ENCODE measurements at places on chromosomes 2 and 18. TPM values are rescaled to one million over a fixed set of nuclear protein-coding genes. Genes with fewer than 3 reads are reported as not detected.

- DNase-seq, result no peak
Observed at GRCh38 chr2:196334710-196335109, 163.3 kb upstream of the STK17B start.

DNA sequence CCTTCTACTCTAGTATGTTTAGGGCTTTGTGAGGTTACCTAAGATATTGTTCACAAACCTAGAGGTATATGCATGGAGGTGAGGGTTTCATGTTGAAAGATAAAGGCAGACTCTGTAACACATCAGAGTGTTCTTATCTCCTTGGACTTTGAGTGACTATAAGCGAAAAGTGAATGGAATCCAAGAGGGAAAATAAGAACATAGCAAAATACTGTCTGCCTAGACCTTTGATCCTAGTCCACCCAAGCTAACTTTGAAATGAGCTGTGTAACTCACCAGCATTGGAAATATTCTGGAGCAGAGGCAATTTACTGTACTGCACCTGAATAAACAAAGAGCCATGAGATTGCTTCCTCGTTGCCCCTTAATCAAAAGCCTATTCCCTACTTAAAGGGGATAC lies 28.2 kb upstream of the GALNT1 start:
- DNase-seq, result no peak

DNA sequence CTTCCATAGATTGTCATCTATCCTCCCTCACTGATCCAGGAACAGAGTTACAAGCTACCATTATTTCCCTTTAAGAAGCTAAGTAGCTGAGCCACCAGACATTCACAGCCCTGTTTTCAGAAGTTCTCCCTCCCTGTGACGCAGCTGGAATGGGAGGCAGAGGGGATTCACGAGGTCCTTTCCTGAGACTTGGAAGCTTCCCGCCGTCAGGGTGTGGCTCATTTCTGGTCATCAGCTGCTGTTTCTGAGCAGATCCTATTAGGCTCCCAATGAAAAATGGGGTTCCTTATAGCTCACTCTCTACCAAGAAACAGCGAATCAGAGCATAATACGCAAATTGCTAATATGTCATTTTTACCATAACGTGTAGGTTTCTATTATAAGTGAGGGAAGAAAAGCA lies 559.3 kb upstream of the ID2 start:
- no peak for DNase-seq

GRCh38 chr2:54866868-54867267 lies 143.4 kb downstream of the EML6 start:
- no peak for DNase-seq

DNA sequence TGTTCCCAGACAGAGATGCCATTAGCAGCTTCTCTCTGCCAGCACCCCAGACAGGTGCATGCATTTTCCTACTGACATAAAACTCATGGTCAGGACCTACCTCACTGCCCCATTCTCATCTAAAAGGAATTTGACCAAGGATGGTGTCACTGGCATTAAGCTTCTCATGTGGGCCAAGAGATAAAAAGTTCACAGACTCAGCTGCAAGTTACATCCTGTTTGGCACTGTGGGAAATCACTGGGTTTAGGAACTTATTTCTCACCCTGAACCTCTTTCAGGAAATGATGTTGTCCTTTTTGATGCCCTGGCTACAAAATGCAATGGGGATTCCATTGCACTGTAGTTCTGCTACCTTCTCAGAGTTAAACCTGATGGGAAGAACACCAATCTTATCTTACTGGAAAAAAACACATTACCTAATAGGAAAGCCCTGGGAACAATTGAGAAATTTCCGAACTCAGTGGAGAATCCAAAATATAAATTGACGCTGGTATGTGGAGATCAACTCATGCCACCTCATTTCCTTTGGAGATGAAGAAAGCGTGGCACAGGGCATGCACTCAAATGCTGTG lies 252.1 kb upstream of the COPS8 start:
- DNase-seq, result no peak

DNA sequence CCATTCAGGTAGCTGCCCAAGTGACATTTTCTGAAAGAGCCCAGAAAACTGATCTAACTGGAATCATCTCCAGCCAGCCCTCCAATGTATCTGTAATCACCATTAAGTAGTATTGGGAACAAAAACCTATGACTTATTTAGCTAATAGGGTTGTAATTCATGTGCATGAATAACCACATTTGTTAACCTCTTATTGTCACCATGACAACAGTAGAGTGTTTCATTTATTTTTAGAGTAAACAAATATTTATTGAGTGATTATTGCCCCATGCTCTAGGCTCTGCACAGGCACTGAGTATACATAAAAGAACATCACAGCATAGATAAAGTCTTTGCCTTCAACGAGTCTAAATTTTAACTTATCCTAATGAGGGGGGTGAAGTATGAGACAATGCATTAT lies 265.4 kb upstream of the UBE2E3 start:
- DNase-seq, result no peak

- DNase-seq, result no peak
Observed at GRCh38 chr2:178478130-178478438, 316 bp downstream of the FKBP7 start.

GRCh38 chr18:69854455-69854854 lies 93.2 kb downstream of the CD226 start:
- no peak for DNase-seq

GRCh38 chr18:52829876-52830405 lies 489.9 kb downstream of the DCC start:
- DNase-seq, result no peak

GRCh38 chr2:22701561-22702160 lies 683.3 kb upstream of the KLHL29 start:
- peak; percentile 8 for DNase-seq

- peak; percentile 79 for DNase-seq
Observed at GRCh38 chr2:15673919-15674636, 82.4 kb downstream of the DDX1 start.

- DNase-seq, result no peak
Observed at GRCh38 chr2:23306401-23306800, 78.6 kb upstream of the KLHL29 start.

DNA sequence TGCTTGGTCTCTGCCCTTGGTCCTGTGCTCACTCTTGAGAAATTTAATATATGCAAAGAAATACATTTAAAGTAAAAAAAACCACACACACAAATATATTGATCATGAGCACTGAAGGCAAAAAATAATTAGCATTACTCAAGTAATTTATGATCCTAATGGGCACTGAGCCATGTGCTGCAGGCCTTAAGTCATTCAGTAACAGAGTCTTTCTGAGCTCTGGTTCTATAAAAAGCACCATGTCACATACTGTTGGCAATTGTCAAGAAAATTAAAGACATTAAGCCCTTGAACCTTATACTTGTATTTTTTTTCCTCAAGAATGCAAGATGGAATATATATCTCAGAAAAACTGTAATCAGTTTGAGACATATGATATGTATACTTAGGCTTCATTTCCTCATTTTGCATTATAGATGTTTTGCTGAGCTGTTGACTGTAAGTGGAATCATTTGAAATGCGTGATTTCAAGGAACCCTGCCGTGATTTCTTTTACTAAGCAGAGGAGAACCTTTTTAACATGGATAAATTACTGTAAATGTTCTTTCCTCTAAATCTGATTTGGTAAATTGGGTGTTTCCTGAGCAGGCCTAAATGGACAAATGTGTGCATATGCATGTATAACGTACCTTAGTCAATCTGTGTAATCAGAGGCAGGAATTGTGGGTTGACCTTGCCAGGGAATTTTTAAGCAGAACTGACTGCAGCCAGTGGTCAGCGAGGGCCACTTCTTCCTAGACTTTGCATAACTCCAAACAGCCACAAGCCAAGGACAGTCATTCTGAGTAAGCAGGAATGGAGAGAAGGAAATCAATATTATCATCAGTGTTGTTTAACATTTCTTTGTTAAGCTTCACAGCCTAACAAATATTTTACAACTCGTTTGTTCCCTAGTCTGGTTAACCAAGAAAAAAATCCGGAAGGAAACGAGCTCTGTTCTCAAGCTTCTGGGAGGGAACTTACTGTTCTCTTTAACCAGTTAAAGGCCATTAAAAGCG lies 191.5 kb upstream of the ATP5MC3 start:
- no peak for DNase-seq

- no peak for DNase-seq
Observed at GRCh38 chr2:237547841-237548416, 18.4 kb upstream of the PRLH start.

DNA sequence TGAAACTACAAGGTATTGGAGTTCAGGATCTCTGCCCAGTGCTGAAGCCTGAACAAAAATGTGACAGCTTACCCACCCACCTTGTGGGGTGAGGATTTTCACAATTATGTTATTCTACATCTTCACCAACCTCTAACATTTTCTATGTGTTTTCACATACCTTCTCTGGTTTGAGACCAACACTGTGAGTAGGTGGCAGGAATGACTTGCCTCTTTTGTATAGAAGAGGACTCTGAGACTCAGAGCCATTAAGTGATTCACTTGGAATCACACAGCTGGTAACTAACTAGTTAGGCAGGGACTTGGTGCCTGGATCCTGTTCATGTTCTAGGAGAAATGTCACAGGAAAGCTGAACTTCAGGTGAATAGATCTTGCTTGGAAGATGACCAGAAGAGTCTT lies 14.8 kb upstream of the SRBD1 start:
- DNase-seq, result no peak

DNA sequence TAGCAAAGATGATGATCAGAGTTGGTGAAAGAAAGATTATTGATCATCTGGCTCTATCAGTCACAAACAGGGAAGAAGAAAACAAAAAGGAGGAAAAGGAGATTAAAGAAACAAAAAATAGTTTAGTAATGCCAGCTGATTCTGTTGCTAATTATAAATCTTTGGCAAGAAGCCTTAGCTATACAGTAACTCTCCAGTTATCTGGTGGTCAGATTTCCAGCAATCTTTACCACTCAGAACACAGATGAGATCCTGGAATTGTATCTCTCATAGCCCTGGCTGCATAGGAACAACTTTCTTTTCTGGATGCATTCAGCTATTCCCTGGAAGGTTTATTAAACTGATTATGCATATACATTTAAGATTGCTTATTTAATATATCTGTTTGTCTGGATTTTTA lies 256.8 kb upstream of the ZEB2 start:
- DNase-seq, result no peak

- DNase-seq, result no peak
Observed at GRCh38 chr2:240512666-240513535, 44.9 kb downstream of the ANKMY1 start.

DNA sequence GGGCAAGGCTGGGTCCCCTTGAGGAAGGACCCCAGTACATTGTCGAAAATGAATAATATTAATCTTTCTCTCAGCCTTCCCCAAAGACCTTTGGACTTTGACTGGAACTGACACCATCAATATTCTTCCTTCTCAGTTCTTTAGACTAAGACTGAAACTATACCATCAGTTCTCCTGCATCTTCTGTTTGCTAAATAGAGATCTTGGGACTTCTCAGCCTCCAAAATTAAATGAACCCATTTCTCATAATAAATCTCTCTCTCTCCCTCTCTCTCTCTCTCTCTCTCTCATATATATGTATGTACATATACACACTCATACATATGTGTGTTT lies 39.7 kb upstream of the VRK2 start:
- DNase-seq, result no peak

DNA sequence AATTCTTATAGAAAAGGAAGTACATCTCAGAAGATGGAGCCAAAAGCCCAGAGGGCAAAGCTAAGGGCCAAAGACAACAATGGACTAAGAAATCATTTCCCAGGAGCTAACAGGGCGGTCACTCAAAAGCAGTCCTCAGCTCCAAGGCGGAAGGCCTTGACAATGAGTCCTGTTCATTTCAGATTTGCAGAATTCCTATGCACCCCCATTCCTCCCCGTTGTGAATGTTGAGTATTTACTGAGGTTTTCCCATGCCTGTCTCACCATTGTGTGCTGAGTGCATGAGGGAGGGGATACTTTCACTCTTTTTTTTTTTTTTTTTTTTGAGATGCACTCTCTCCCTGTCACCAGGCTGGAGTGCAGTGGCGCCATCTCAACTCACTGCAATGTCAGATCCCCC lies 18.8 kb upstream of the DTNB start:
- DNase-seq, result no peak

DNA sequence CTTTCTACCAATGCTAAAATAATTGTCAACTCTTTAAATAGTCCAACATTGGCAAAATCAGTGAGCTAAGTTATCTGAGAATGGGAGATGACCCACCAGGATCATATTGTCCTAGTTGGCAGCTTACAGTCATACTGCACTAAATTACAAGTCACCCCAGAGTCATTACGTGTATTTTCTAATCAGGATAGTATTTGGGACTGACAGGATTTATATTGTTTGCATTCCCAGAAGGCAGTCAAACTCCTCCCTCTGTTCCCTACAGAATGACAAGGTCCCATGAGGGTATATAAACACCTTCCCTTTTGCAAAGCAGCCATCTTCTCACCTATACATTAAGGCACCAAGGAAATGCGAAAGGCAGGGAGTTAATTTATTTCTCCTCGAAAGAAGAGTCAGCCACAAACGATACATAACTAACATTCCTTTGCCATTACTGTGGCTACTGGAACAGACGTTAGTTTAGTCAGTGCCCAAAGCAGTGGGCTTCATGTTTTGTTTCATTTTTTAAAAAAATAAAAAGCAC lies 125.3 kb downstream of the ANTXR1 start:
- no peak for DNase-seq

DNA sequence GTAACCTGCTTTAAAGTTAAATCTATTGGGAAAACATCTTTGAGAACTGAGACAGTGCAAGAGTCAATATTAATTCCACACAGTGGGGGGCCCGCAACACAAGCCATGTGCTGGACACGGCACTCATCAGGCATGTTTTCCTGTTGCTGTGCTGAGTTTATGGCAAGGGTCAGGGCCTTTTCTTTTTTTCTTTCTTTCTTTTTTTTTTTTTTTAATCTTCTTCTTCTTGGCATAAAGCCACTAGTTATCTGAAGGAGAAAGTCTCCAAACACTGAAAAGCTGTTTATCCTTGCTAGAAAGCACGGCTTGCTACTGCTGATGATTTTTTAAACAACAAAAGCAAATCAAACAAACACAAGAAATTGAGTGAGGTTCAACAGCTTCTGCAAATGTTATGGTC lies 252.1 kb downstream of the ZNF521 start:
- DNase-seq, result no peak

- no peak for DNase-seq
Observed at GRCh38 chr2:63001576-63001975, 49.1 kb upstream of the OTX1 start.

GRCh38 chr2:44459739-44460138 lies 98.0 kb downstream of the CAMKMT start:
- no peak for DNase-seq

ADCYAP1 gene
- 0.15 TPM for polyA plus RNA-seq

SERPINB11 gene
- not detected for polyA plus RNA-seq

MAB21L4 gene
- 11.1 TPM for polyA plus RNA-seq

CD207 gene
- not detected for polyA plus RNA-seq

DSG3 gene
- not detected for polyA plus RNA-seq

ACTR1B gene
- 69.8 TPM for polyA plus RNA-seq

SP140 gene
- 1.5 TPM for polyA plus RNA-seq

TFCP2L1 gene
- polyA plus RNA-seq, result 55.1 TPM

QPCT gene
- 11.5 TPM for polyA plus RNA-seq

ANKRD30BL gene
- 1.2 TPM for polyA plus RNA-seq
